Ureter (tissue), 1 donor: ENCODE measurements at places on chromosomes 7 and 10.
A peak's percentile ranks its signal among the peaks of the same experiment; 100 is the strongest.

- DNase-seq = no peak
These were observed 19.1 kb upstream of the PCGF5 start for GRCh38 chr10:91201213-91201996.

GRCh38 chr7:138092486-138093028, 16.3 kb downstream of the AKR1D1 start:
- no peak for DNase-seq

DNA sequence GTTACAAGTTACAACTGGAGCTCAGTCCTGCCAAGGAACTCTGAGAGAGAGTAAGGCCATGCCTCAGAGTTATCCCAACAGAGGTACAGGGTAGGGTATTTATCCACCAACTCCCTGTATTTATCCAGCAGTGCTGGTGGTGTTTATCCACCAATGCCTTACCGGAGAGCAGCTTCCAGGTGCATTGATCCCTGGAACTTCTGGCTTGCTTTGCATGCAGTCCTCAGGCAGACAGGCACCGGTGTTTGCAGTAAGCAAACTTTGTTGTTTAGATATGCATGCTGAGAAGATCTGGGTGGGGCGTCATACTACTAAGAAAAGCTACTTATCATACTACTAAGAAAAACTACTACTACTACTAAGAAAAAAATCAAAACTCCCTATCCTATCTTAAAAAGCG, 92.4 kb downstream of the CYP26A1 start:
- no peak for DNase-seq

GRCh38 chr10:4825868-4826791, at the start of gene AKR1E2:
TSS of gene AKR1E2 (plus strand) at chr10:4826207. CDS start at chr10:4826325, 118 bp downstream.
- DNase-seq = peak; percentile 86

DNA sequence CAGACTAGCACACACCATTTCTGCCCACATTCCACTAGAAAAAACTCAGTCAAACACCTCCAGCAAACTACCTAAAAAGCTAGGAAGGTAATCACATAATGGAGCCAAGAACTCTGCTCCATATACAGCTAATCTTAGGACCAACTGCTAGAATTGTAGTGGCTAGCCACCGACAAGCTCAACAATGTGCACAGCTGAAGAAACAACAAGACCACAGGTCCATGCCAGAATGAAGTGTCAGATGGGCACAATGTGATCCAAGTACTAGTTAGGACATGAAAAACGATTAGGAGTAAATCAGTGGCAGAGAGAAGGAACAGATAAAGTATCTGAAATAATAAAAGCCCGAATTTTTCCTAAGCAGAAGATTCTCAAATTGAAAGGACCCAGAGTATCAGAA, 38.6 kb downstream of the TMEM106B start:
- no peak for DNase-seq

- DNase-seq = no peak
These were observed 112.3 kb downstream of the BTRC start for GRCh38 chr10:101466016-101466912.

DNA sequence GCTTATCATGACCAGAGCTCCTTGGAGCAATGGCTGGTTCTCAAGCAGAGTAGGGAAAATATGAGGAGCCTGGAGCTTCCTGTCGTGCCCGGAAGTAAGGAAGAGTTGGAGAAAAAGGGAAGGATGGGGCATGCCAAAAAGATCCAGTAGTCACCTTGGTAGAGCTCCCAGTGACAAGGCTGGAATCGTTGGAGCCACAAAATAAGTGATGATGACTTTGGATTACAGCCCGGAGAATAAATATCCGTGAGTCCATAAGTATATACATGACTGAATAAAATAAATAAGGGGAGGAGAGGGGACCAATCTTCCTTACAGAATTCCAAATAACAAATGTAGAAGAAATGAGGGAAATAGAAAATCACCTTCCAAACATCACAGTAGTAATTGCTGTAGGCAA, 29.3 kb downstream of the LMTK2 start:
- no peak for DNase-seq

DNA sequence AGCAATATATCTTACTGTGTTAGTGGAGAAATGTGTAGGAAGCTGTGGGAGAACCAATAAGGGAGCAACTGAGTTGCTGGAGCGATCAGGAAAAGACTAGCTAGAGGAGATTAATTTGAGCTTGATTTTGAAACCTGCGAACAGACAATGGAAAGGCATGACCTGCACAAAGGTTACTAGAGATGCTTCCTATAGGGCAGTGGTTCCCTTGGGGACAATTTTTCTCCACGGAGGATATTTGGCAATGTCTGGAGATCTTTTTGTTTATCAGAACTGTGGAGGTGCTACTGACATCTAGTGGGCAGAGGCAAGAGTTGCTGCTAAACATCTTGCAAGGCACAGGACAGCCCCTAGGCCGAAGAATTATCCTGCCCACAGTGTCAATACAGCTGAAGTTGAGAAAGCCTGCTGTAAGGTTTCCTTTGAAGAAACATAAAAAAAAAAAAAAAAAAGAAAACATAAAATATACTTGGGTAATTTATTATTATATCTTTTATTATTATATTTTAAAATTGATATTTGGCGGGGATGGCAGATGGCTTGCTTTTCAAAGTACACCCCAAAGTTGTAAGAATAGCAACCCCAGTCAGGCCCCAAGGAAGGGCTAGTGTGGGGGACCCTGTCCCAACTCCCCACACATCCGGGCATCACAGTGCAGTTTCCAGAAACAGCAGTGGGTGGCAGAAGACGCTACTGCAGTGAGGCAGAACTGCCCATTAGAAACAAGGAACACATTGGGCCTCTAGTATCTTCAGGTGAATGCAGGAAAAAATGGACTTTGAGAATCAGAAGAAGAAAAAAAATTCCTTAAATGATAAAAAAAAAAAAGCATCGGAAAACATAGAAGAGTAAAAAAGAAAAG, 481.6 kb downstream of the SH2D4B start:
- peak; percentile 49 for DNase-seq

- no peak for DNase-seq
These were observed 547.9 kb upstream of the FOXK1 start for GRCh38 chr7:4134204-4134603.

GRCh38 chr7:37376386-37376785, 72.3 kb downstream of the ELMO1 start:
- no peak for DNase-seq

DNA sequence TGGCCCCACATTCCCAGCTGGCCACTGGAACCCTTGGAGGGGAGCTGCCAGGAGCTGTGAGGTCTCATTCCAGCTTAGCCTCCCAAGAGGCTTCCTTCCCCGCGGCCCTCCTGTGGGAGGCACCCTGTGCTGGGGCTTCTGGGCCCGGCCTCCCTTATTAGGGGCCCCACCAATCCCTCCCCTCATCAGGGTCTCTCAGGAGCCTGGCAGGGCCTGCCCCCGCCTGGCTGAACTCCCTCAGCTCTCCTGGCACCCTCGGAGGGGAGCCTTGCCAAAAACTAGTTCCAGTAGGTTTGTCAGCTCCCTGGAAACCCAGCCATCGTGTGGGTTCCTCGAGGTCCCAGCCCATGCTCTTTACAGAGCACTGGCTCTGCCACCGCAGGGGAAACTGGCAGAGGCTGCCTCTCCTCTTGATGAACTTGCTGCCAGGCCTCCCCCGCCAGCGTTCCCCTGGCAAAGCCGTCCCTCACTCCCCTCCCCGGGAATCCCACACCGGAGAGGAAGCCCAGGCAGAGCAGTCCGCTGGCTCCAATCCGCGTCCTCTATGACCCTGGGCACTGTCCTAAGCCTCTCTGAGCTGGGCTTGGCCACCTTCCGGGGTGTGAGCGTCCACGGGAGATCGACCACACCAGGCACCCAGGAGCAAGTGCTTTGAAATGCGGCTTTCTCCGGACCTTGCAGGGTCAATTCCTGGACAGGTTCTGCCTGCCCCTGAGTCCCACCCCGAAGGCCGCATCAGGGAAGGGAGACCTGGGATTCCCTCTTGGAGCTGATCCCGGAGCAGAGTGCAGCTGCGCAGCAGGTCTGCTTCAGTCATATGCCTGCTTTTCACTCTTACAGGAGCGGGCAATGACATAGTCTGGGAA, 139.8 kb downstream of the ARHGAP22 start:
- DNase-seq = peak; percentile 44

- DNase-seq = no peak
These were observed 8.0 kb downstream of the PARP12 start for GRCh38 chr7:140054751-140055150.

- no peak for DNase-seq
These were observed 4.7 kb downstream of the BAZ1B start for GRCh38 chr7:73517241-73517995.
